IPS-NIHi11 (cell line): ENCODE measurements at places on chromosomes 13 and 19.
A peak's percentile ranks its signal among the peaks of the same experiment; 100 is the strongest.

GRCh38 chr13:23630349-23631093 lies 60.3 kb downstream of the TNFRSF19 start:
- peak; percentile 32 for DNase-seq

DNA sequence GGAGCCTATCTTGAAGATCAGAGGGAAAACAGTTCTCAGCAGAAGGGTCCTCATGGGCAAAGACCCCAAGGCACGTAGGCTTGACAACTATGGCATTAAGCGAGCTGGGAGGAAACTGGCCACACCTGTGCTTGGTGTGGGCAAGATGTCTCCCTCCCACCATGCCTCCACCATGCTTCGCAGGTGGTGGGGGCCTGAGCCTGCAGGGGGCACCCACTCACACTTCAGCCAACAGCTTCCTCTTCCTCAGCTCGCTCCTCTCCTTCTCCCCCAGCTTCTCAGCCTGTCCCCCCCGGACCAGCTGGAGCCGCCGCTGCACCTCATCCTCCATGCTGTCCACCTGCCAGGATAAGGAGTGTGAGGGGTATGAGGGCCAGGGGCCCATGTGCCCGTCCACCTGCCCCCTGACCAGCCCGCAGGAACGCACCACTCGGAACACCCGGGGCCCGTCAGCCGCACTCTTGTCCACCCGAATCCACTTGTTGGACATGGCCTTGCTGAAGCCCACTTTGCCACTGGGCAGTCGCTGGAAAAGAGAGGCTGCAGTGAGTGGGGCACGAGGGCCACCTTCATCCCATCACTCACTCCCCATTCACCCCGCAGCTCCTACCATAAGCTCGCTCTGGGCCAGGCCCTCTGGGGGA lies 3.4 kb downstream of the FARSA start:
- DNase-seq, result no peak

DNA sequence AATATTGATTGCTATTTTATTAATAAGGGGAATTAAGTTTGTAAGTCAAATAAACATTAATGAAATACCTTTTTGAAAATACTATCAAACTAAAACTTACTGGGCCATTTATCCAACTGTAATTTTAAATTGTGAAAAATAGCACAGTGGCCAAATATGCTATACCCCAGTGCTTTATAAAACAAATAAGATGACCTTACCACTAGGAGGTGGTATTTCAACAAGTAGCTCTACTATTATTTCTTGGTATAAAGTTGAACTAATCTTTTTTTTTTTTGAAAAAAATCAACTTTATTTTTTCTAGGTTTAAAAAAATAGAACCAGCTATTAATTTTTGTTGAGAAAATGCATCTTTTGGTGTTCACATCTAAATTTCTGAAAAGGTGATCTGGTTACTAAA lies 14.7 kb downstream of the LACC1 start:
- peak; percentile 16 for DNase-seq

DNA sequence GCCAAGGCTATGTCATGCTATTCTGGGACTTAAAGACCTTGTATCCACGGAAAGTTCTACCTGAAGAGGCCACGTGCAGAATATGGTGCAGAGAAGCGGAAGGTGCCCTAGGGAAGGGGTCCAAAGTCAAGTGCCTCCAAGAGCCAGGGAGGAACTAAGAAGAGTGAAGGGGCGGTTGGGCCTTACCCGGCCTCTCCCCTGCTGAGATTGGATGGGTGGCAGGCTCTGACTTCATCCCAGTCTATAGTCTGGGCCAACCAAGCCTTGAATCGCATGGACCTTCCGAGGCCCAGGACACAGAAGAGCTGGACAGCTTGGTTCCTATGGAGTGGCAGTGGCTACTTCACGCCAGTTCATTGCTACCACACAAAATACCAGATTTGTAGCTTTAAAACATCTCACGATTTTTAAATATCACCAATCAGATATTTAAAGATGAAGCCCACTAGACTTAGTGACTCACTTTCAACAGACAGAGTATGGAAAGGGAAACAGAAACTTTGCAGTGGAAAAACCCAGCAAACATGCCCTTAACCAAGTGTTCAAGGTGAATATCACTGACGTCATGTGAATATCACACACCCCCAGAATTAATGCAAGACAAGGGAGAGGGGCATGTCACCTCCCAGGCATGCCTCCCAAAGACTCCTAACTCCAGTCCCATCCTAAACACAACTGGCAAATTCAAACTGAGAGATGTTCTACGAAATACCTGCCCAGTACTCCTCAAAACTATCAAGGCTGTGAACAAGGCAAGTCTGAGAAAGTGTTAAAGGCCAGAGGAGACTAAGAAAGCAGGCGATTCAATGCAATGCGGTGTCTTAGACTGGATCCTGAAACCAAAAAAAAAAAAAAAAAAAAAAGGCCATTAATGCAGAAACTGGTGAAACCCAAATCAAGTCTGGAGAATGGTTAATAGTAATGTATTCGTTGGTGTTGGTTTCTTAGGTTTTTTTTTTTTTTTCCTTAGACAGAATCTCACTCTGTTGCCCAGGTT lies 10.2 kb downstream of the C19orf12 start:
- no peak for DNase-seq

DNA sequence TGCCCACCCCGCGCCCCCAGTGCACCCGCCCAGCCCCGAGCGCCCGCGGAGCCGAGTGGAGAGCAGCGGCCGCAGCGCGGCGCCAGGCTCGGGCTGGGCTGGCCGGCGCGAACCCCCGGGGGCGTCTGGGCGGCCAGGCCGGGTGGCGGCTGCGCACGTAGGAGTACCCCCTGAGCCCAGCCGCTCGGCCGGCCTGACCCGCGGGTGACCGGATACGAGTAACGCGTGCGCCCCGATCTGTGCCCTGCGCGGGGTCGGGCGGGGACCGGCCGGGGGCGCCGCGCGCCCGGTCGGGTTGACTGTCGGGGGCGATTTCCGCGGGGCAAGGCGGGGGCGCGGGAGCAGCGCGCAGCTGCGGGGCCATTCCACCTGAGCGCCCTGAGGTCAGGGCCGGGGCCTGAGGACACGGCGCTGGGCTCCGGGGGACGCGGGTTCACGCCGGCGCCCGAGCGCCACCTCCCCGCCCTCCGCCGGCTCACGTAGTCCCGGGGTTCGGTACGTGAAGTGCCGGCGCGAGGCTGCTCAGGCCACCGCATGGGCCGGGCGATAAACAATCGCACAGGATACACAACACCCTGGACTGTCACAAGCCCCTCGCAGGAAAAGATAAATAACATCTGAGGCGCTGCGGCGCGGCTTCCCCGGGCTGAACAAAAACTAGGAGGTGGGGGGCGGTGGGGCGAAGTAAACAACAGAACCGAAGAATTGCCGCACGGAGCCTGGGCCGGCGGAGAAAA lies 37.6 kb upstream of the FLT1 start:
- peak; percentile 64 for DNase-seq

- no peak for DNase-seq
Observed at GRCh38 chr19:17751103-17751911, at the start of gene FCHO1. FCHO1 (plus strand) TSS chr19:17751477; CDS start chr19:17755165, 3,688 bp downstream.

DNA sequence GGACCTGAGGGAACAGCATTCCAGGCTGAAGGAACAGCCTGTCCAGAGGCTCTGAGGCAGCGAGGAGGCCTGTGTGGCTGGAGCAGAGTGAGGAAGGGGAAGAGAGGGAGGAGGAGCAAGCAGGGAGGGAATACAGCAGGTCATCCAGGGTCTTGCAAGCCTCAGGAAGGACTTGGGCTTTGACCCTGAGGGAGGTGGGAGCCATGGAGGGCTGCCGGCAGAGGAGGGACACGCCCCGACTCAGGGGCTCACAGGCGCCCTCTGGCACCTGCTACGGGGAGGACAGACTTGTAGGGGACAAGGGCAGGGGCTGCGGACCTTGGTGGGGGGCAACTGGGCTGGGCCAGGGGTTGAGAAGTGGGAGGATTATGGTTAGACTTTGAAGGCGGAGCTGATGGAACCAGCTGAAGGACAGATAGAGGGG lies 4.7 kb downstream of the TINCR start:
- no peak for DNase-seq

DNA sequence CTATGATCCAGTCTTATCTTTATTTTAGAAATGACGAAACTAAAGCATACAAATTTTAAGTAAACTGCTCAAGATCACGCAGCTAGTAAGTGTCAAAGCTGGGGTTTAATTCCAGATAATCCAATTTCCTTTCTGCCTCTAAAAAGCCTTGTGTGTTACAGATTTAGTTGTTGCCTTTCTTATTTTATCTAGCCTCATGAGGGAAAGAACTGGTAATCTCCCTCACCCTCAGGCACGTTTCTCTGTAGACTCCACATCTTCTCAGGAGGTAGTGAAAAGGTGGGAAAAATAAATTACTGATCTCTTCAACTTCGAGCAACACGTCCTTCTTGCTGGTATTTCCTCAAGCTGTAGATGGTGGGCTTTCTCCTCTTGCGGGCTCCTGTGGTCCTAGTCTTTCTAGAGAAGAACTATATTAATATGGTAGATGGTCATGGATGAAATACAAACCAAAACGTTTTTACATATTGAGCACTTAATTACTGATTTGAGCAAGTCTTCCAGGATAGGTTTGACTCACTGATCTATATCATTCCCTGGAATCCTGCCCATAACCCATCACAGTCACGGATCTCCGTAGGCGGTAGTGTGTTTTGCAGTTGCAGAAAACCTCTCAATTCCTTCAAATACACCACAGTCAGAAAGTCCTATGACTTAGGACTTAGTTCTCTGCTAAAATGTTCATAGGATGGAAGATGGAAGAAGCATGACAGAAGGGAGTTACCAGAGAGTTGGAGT lies 519.5 kb downstream of the DCT start:
- DNase-seq, result no peak

GRCh38 chr13:45207319-45207718 lies 6.5 kb upstream of the KCTD4 start:
- no peak for DNase-seq

GRCh38 chr19:10288662-10289166 lies 1.0 kb upstream of the ICAM5 start:
- DNase-seq, result peak; percentile 84

- no peak for DNase-seq
Observed at GRCh38 chr13:33245505-33246158, 39.9 kb downstream of the STARD13 start.

- DNase-seq, result peak; percentile 84
Observed at GRCh38 chr19:41352609-41353465, 885 bp downstream of the TGFB1 start.

DNA sequence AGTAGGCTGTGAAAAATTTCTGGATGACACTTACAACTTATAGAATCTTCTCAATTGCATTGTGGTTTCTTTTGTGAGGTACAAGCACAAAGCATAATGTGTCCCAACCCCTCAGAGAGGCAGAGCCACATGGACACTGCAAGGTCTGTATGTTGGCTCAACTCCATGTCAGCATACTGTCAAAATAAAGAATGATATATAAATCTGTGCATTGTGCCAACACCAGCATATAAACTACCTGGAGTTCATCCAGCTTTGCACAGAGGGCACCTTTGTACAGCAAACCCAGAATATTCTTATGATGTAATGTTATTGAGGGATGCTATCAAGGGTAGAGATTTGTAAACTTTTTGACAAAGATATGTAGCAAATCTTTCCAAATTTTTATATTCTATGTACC lies 1065.8 kb upstream of the MIR17HG start:
- no peak for DNase-seq

- DNase-seq, result no peak
Observed at GRCh38 chr13:37596805-37597204, 1.8 kb downstream of the POSTN start.
